ENCODE measurements at places on chromosomes 6 and 20.

GRCh38 chr20:10550204-10551118 is 115.4 kb downstream of the SLX4IP start:
- DNase-seq: no peak

DNA sequence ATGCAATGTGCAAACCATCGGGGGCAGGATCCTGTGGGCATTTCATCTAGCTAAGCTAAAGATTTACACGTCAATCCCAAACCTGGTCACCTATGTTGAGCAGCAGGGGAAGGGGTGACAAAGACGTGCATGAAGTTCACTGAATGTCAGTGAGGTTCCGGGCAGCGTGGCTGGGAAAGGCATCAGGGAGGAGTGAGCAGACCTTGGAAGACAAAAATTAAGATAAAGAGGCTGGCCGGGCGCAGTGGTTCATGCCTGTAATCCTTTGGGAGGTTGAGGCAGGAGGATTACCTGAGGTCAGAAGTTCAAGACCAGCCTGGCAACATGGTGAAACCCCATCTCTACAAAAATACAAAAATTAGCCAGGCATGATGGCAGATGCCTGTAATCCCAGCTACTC is 126.1 kb downstream of the PREX1 start:
- no peak for DNase-seq

- DNase-seq: no peak
Measured at GRCh38 chr6:13098793-13099570, 229.4 kb downstream of the TBC1D7 start.

- DNase-seq: no peak
Measured at GRCh38 chr6:28632326-28632851, 106.7 kb downstream of the GPX5 start.

- DNase-seq: peak; percentile 36
Measured at GRCh38 chr20:16801919-16802651, 53.9 kb downstream of the OTOR start.

- DNase-seq: no peak
Measured at GRCh38 chr6:22306741-22307466, 10.1 kb upstream of the PRL start.

GRCh38 chr6:109503327-109504224 is 20.6 kb upstream of the ZBTB24 start:
- no peak for DNase-seq

GRCh38 chr6:170222498-170223471 is 68.1 kb downstream of the DLL1 start:
- no peak for DNase-seq

GRCh38 chr6:116268589-116269293 is 11.0 kb downstream of the TSPYL1 start:
- DNase-seq: no peak

Data from right renal pelvis (tissue), 4 donors.